ENCODE measurements at places on chromosomes 3 and 15.

DNA sequence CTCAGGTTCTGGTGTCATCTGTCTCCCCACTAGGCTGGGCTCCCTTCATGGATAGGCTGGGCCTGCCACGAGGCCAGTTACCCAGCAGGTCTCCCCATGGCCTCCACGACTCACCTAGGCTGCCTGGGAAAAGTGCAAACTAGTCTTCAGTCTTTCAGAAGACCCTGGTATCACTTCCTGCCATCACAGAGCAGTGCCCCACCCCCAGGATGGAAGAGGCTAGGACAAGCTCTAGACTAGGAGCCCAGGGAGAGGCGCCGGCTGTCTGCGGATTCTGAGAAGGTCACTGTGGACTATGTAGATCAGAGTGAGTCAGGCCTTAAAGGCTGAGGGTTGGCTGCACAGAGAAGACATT, 63.7 kb downstream of the CORO2B start:
- no peak for DNase-seq

- no peak for DNase-seq
Measured at GRCh38 chr3:188316723-188317070, 162.7 kb downstream of the LPP start.

- DNase-seq, result no peak
Measured at GRCh38 chr3:38497031-38497430, 891 bp downstream of the EXOG start.

GRCh38 chr3:151740581-151740980, 6.9 kb downstream of the AADACL2 start:
- no peak for DNase-seq

DNA sequence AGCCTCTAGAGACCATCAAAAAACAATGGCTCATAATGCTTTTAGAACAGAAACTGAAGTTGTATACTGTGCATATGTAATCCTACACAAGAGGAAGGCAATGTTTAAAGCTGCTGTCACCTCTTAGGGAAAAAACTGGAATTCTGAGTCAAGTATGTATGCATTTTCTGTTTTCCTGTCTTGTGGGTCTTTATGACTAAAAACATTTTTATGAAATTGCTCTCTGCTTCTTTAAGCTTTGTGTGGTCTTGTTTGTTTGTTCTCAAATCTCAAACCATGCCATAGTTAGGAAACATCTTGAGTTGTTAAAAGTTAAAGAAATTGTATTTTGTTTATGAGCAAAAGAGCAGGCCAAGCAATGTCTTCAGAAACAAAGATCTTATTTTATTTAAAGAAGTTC, 80.9 kb upstream of the SOX2 start:
- DNase-seq, result no peak

DNA sequence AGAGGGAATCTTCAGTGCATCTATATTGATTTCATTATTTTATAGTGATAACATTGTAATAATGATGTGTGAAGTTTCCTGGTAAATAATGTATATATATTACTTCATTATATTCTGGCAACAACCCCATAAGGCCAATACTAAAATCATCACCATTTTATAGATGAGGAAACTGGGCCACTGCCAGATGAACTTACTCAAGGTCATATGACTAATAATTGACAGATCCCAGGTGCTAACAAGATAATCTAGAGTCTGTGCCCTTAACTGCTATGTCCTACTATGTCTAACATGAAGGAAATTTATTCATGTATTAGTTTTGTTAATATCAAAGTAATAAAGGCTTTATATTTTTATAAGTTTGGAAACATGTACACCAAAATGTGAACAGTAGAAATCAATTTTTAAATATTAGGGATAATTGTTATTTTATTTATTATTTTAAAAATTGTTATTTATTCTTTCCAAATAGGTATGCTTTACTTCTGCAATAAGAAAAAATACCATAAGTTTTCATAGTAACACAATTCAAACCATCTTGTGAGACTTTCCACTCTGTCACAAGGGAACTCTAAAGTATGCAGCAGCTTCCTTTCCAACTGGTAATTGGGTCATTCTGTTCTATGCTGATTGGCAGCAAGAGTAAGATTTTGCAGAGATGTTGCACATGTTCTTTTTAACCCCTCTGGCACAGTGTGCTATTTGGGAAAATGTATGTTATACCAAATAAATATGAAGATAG, 90.8 kb upstream of the CMC1 start:
- no peak for DNase-seq

- DNase-seq, result no peak
Measured at GRCh38 chr3:138687236-138687635, 78.7 kb downstream of the FAIM start.

- no peak for DNase-seq
Measured at GRCh38 chr3:120326784-120327183, 22.4 kb downstream of the LRRC58 start.
